ENCODE measurements at places on chromosomes 6 and 20. TPM values are rescaled to one million over a fixed set of nuclear protein-coding genes. Genes with fewer than 3 reads are reported as not detected.

- no peaks in the 10 kb centered on the region for H3K27me3 ChIP-seq
- no peak for DNase-seq
- no peak overlapping the region for H3K4me3 ChIP-seq
- no peak overlapping the region for H3K27ac ChIP-seq
- no peaks in the 10 kb centered on the region for H3K4me1 ChIP-seq
Measured at GRCh38 chr6:41657131-41658094, 19.1 kb downstream of the MDFI start.

GRCh38 chr20:4046311-4046924, 31.1 kb upstream of the RNF24 start:
- DNase-seq: no peak
- no peak overlapping the region for H3K4me3 ChIP-seq
- H3K36me3 ChIP-seq: no peaks in the 10 kb centered on the region
- no peaks in the 10 kb centered on the region for H3K27me3 ChIP-seq
- H3K4me1 ChIP-seq: no peaks in the 10 kb centered on the region
- no peak overlapping the region for H3K27ac ChIP-seq

DNA sequence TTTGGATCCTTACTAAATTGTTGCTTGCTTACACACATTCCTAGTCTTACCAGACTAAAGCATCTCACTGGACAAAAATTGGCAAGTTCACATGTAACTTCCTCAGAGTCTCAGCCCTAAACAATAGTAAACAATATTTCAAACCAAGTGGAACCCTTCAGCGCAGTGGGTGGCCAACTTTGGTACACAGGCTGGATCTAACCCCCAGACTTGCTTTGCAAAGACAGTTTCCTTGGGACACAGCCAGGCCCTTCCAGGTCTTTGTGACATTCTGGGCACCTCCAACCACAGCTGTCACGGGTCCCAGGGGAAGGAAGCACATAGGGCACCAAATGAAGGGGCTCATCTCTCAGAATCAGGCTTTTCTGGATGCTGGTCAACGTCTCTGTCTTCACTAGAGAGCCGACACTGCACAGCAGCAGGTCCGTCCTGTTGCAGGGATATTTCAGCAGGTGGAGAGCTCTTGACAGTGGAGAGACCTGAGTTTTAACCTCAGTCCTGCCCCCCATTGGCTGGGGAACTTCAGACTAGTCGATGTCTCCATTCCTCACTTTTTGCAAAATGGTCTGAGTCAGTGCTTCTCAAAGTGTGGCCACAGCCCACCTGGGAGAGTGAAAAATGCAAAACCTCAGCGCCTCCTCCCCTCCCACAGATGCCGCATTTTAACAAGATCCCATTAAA, 91.4 kb downstream of the BFSP1 start:
- DNase-seq: no peak
- no peaks in the 10 kb centered on the region for H3K36me3 ChIP-seq
- no peak overlapping the region for H3K4me3 ChIP-seq
- no peaks in the 10 kb centered on the region for H3K27me3 ChIP-seq

GRCh38 chr6:97316978-97317377, 34.0 kb upstream of the MMS22L start:
- no peak overlapping the region for H3K27ac ChIP-seq
- no peaks in the 10 kb centered on the region for H3K27me3 ChIP-seq
- DNase-seq: no peak
- H3K4me1 ChIP-seq: no peaks in the 10 kb centered on the region
- H3K4me3 ChIP-seq: no peak overlapping the region
- H3K36me3 ChIP-seq: no peaks in the 10 kb centered on the region

- no peaks in the 10 kb centered on the region for H3K4me1 ChIP-seq
- H3K27me3 ChIP-seq: peaks cover 4% of the 10 kb centered on the region
- DNase-seq: no peak
- no peaks in the 10 kb centered on the region for H3K36me3 ChIP-seq
Measured at GRCh38 chr6:35558571-35558970, 45.9 kb upstream of the TULP1 start.

DNA sequence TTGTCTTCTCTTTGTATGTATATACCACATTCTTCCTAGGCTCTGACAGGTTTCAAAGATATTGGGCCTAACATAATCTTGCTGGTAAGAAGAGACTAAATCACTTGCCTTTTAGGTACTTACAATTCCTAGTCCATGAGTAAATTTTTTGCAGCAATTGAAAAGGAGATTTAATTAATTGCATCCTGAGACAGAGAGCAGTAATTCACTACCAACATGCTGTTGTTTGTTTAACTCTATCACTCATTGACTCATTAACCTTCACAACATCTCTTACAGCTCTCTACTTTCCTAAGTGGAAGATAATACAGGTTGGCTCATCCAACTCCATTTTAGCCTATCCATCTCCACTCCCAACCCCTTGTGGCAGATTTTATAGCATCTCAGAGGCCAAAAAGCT, 280.4 kb downstream of the ALDH8A1 start:
- no peaks in the 10 kb centered on the region for H3K27me3 ChIP-seq
- no peak overlapping the region for H3K27ac ChIP-seq
- H3K4me1 ChIP-seq: no peaks in the 10 kb centered on the region
- H3K4me3 ChIP-seq: no peak overlapping the region
- no peaks in the 10 kb centered on the region for H3K36me3 ChIP-seq

DNA sequence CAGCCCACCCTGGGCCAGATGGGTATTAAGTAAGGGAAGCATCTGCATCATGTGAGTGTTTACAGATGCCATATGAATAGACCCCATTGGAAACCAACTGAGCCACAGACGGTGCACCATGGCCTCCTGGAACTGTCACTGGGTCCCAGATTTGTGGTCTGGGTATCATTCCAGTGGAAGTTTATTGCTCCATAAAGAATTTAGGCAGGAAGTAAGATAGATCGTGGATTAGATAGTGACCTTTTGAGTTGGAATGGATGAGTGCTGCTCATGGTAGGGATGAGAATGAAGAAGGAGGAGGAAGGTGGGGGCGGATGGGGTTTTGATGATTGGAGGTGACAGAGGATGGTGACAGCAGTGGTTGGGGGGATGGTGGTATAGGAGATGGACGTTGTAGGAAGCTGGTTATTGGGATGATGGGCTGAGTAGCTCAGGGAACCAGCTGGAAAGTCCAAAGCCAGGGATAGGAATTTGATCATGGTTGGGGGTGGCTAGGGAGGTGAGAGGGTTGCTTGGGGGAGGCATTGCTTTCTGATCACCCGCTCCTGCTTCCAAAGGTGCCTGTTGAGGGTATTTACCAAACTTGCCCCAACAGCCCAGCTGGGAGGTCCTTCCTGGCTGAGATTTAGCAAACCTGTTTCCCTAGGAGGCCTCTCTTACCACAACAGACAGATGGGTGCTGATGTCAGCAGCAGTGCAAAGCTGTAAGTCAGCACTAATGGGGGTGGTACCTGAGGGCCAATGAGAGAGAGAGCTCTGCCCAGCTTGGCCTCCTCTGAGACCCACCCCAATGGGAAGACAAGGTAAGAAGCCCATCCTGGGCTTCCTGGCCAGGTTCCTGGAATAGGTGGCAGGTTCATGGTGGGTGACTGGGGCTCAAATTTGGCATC, 78.0 kb downstream of the VEGFA start:
- H3K4me3 ChIP-seq: no peak overlapping the region
- H3K4me1 ChIP-seq: no peaks in the 10 kb centered on the region
- H3K27ac ChIP-seq: no peak overlapping the region
- no peaks in the 10 kb centered on the region for H3K36me3 ChIP-seq

MAS1L gene
- not detected for total RNA-seq

VNN1 gene
- 3.8 TPM for total RNA-seq

SNX3 gene
- total RNA-seq: 122 TPM

All from thoracic aorta (tissue), 2 donors.